ENCODE measurements at places on chromosomes 7 and 10.

DNA sequence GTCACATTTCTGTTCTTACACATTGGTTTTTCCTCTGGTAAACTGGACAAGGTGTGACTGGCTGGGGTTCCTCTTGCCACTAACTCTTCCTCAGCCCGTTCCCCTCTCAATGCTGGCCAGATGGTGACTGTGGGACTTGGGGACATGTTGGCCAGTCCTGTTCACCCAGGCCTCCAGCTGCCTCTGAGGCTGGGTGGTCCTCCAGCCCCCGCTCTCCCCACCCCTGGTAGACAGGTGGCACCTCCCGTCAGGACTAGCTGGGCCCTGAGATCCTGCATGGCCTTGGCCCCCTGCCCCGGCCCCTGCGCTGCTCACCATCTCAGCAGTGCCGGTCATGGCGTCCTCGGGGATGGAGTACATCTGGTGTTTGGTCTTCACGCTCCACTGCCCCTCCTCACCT lies 10.8 kb upstream of the MYL7 start:
- no peak for DNase-seq

GRCh38 chr10:92278996-92279696 lies 11.7 kb downstream of the CPEB3 start:
- DNase-seq, result no peak

GRCh38 chr7:71733107-71733870 lies 601.3 kb downstream of the GALNT17 start:
- peak; percentile 34 for DNase-seq

DNA sequence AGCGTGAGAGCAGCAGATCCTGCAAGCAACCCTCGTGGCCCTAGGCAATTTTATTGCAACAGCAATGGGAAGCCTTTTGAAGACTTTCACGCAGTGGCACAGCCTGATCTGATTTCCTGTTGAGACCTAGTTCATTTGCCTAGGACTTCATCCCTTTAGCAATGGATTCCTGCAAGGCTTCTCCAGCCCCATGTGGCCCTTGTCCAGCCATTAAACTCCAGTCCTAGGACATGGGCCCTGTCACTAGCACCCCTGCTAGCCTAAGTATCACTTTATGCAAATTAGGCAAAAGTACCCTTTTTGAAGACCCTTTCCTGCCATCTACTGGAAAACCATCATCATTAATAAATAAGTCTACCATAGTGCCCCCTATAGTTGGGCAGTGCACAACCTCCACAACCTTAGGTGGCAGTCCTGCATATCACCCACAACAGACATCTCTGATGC lies 379.4 kb downstream of the GALNT17 start:
- no peak for DNase-seq

DNA sequence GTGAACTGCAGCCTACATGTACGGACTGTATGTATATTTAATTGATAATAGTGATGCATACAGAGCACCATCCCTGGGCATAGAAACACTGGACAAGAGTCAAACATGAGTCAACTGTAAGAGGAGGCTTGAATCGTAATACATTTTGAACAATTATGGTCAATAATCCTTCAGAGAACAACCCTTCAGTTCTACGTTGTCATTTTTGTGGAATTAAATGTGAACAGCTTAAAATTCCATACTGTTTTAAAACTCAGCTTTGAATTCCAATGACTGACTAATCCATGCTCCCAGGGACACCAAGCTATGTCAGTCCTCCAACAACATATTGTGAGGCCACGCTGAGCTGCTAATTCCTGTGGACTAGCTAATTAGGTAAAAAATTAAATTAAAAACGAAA lies 41.5 kb upstream of the KMT2E start:
- peak; percentile 56 for DNase-seq

DNA sequence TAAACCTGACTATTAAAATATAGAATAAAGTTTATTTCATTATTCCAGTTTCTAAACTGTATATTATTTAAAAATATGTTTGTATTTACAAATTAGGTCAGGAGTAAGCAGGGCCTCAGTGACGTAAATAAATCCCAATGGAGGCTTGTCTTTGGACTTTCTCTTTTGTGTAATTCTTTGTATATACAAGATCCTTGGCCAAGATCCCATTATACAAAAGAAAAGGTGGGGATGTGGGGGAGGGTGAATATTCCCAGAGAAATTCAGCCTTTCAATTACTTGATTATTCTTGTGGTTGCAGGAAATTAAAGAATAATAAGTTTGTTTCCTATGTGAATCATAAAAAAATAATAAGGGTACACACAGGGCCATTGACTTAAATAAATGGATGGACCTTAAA lies 178.7 kb upstream of the PRPS1L1 start:
- DNase-seq, result no peak

DNA sequence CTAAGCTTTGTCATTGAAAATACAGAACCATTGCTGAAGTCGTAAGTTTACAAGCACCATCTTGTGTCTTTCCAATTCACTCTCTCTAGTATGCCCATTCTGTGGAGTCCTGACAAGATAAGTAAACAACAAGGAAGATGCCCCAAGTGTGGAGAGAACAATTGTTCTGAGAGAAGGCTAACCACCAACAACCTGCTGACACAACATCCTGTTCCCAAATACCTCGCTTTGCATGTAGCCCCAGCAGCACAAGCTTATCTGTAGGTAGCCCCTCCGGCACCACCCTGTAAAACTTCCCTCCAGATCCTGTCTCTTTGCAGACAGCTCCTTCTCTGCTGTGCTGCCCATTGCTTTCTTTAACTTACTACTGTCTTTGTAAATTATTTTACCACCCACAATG lies 233.3 kb upstream of the AOAH start:
- DNase-seq, result no peak

DNA sequence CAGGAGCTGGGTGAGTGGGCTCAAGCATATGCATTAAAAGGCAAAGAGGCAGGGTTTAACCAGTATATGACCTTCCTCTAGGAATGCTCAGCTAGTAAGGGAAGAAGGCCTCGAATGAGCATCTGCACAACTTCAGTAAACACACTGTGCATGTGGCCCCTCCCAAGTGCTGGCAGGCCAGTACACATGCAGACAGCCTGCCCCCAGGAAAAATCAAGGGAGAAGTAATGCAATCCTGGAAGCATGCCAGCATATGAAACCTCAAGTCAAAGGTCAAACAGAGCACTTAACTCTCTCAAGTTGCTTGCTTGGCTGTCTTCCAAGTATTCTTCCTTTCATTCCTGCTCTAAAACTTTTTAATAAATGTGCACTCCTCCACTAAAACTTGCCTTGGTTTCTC lies 208.4 kb downstream of the ACTR3B start:
- no peak for DNase-seq

GRCh38 chr7:88670536-88670935 lies 89.0 kb upstream of the ZNF804B start:
- no peak for DNase-seq

- no peak for DNase-seq
Observed at GRCh38 chr10:121740069-121740468, 141.8 kb upstream of the FGFR2 start.

DNA sequence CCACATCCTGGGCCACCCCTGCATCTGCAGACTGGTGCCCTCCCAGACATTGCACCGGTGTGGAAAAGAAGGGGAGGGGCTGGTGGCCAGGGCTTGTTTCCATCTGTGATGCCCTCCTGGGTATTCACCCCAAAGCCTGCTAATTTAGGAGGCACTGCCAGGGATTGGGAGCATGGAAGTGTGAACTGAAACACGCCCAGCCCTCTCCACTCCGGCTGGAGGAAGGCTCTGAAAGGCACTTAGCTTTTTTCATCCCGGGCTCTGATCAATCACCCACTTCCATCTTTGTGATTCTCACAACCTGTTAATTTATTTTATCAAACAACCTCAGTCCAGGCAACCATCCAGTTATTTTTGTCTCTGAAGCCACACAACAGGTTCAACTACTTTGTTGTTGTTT lies 20.9 kb upstream of the CPXM2 start:
- DNase-seq, result no peak

DNA sequence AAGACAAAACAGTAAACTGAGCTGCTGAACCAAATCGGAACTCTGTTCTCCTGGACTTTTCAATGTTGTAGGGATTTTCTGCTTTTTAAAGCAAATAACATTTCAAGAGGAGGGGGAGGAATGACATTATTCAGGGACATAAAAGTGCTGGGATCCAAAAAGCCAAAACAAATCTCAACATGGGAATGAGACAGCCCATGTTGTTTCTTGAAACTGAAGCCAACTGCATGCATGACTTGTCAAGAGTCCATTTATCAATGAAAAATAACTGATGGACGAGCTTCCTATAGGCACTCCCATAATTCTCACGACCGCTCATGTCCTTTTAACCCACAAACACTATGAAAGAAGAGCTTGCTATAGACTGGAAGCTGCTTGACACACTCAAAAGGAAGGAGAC lies 27.8 kb downstream of the FAM53B start:
- no peak for DNase-seq

DNA sequence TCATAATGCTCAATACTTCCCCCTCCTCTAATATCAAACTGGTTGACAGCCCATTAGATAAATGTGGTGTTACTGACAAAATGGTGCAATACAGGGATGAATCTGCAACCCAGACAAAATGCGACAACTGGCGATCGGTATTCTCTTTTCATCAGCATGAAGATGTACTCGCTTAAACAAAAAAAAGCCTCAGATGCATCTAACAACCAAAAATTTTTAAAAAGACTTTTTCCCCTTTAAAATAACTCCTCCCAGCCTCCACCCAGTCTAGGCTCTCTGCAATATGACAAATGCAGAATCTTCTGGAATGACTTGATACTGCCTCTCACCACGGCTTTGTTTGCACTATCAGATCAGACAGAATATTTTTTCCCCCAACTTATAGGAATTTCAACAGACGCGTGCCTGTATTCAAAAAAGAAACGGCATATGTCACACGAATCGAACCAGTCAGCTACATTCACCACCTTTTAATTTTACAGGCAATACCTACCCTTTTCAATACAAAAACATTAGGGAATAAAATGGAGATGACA lies 1.2 kb downstream of the YWHAG start:
- DNase-seq, result no peak

GRCh38 chr10:58843760-58844159 lies 331.1 kb downstream of the BICC1 start:
- no peak for DNase-seq

- DNase-seq, result peak; percentile 33
Observed at GRCh38 chr10:58322072-58322834, 12.6 kb upstream of the UBE2D1 start.

- no peak for DNase-seq
Observed at GRCh38 chr10:63247771-63248170, 114.6 kb downstream of the NRBF2 start.

GRCh38 chr7:33640741-33641140 lies 264.6 kb upstream of the BMPER start:
- DNase-seq, result no peak

DNA sequence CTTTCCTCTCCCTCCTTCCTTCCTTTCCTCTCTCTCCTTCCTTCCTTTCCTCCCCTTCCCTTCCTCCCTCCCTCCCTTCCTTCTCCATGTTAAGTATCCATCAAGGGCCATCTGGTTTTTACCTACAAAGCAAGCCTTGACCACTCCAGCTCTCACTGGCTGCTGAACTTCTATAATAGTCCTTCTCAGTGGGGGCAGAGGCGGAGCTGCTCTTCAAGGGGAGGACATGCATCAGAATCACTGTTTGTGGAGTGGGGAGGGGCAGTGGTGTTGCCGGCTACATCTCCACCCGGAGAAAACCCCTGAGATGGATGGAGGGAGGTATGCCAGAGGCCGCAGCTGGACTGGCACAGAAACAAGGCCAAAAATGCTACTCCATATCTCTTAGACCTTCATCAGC lies 25.9 kb downstream of the LAMB1 start:
- no peak for DNase-seq

GRCh38 chr7:69656890-69657289 lies 58.6 kb downstream of the AUTS2 start:
- DNase-seq, result peak; percentile 26

- peak; percentile 51 for DNase-seq
Observed at GRCh38 chr7:36487756-36488336, 98.2 kb downstream of the ANLN start.

DNA sequence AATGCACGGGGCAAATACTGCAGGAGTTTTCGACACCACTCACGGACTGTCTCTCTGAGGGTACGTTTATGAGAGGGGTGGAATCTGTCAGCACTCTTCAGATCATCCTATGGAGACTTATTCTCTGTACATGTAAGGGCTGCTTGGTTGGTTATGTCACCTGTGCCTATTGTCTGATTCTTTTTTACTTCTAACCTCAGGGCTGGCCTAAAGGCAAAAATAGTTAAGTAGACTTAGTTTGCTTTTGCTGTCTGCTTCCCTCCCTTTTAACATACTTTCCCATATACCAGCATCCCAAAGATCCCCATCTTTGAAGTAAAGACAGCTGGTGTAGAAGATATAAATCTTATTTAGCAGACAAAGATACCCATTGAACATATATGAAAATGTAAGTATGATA lies 105.9 kb downstream of the PRKG1 start:
- no peak for DNase-seq

GRCh38 chr7:124412531-124412930 lies 353.1 kb downstream of the GPR37 start:
- DNase-seq, result no peak

DNA sequence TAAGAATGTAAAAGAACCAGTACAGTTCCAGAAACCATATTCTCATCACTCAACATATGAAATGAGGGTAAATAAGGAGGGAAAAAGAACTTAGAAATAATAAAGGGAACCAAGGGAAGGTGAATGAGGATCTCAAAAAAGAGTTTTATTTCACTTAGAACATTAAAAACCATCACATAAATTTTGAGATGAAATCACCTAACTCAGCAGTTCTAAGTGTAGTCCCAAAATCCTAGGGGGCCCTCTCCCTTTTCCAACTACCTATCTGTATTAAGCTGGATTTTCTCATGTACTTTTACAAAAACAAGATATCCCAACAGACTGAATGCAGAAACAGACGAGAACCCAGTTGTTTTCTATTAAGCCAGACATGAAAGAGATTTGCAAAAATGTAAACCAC lies 3.2 kb downstream of the ZCWPW1 start:
- DNase-seq, result no peak

- DNase-seq, result no peak
Observed at GRCh38 chr10:11425676-11426075, 185.8 kb downstream of the USP6NL start.

- no peak for DNase-seq
Observed at GRCh38 chr10:130015075-130015695, 51.1 kb upstream of the EBF3 start.

GRCh38 chr10:73819081-73819480 lies 7.7 kb upstream of the NDST2 start:
- no peak for DNase-seq

- no peak for DNase-seq
Observed at GRCh38 chr7:2903682-2904162, 59.6 kb upstream of the GNA12 start.

All from fibroblast of gingiva (primary cell).